ENCODE measurements at places on chromosomes 3 and 15.

DNA sequence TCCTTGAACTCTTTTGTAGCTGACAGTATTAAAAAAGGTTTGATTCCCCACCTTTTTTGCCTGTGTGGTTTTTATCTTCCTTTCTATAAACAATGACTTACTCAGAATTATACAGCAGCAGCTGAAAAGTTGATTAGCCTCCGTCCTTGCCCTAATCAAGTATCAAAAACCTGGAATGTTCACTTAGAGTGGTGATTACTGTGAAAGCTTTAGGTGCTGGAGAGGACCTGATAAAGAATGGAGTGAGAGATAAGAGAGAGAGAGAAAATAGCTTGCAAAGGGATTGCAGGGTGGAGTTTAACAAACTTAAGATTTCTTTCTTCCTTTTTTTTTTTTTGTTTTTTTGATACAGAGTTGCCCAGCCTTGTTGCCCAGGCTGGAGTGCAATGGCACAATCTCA lies 6.7 kb downstream of the CGNL1 start:
- no peak for DNase-seq

GRCh38 chr15:57440799-57441198 lies 64.5 kb downstream of the CGNL1 start:
- DNase-seq, result no peak

DNA sequence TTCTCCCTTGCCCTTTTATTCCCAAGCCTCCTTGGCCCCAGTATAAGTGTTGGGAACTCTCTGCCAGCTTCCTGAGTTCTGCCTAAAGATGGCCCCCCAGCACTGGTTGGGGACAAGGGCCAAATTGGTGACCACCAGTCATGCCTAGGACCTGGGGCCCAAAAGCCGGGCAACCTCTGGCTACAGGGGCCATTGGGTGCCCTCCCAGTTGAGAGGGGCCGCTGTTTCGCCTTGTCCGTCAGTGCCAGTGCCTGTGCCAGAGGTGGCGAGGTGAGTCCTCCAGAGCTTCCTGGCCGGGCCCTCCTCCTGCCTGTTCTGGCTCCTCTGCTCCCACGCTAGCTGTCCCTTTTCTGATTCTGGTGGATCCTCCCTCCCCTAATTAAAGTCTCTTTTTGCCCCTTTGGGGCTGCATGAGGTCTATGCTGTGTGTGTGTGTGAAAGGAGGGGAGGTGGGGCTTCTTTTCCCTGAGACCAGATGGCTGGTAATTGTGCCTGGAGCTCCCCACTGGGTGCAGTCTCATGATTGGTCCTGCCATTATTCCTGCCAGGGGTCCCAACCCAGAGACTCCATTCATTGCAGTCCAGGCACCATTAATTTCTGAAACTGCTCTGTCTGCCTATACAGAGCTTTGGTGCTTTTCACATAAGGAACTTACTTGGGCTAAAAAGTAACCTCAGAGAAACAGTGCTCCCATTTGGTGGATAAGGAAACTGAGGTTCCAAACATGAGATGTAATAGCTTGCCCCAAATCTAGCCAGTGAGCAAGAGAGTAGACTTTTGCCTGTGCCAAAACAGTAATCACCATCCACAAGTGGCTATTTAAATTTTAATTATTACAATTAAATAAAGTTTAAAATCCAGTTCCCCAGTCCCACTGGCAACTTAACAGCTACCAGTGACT lies 3.1 kb upstream of the TTLL3 start:
- no peak for DNase-seq

GRCh38 chr3:174440253-174440701 lies 418.9 kb upstream of the NAALADL2 start:
- peak; percentile 56 for DNase-seq

GRCh38 chr3:12750658-12751071 lies 8.4 kb downstream of the TMEM40 start:
- DNase-seq, result no peak

DNA sequence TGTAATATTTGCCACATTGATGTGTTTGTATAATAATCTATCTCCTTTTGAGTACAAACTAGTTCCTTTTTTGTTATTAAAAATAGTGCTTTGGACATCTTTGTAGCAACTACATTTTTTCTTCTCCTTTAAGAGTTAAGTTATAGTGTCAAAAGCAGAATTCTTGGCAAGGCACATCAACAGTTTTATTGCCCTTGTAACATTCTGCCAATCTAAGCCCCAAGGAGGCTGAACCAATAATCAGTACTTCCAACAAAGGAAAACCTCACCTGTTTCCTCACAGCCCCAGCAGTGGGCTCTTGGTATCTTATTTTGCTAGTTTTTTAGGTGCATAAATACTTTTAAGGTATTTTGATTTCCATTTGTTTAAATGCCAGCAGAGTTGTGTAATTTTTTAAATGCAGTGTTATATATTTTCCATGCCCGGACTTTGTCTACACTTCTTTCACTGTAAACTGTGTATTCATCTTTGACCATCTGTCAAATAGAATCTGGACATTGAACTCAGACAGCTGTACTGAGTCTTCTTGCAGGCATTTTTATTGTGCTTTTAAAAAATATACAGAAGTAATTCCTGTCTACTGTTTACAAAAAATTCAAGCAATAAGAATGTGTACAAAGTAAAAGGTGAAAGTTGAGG lies 101.0 kb downstream of the MYLK start:
- no peak for DNase-seq
